ENCODE measurements at places on chromosomes 12 and 14.
A peak's percentile ranks its signal among the peaks of the same experiment; 100 is the strongest.

DNA sequence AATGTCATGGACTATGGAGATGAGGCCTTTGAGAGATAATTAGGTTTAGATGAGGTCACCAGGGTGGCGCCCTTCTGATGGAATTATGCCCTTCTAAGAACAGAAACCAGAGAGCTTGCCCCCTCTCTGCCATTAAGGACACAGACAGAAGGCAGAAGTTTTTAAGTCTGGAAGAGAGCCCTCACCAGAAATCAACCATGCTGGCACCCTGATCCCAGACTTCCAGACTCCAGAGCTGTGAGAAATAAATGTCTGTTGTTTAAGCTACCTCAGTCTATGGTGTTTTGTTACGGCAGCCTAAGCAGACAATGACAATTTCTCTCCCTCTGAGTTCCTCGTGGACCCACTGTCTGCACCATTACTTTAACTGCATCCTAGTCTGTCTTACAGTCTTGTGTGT, 382.0 kb downstream of the GXYLT1 start:
- DNase-seq: no peak

- no peak for DNase-seq
These were observed 61.4 kb upstream of the PNMA1 start for GRCh38 chr14:73775339-73776193.

- no peak for DNase-seq
These were observed 11.9 kb downstream of the RHOF start for GRCh38 chr12:121781484-121781997.

DNA sequence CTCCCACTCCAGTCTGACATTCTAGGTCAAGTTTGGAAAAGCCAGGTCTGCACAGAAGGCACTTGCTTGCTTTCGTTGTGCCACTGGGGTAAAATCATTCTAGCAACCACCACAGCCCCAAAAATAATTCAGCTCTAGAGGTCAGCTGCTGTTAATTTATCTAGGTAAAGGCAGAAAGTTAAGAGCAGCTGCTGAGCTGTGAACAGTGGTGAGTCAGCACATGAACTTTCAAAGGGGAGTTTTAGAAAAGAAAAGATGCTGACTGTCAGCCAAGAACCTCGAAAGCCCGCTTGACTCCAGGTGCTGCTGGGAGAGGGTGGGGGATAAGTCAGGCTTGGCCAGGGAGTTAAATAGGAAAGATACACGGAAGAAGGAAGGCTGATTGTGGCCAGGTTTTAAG, 12.7 kb downstream of the CCDC197 start:
- no peak for DNase-seq

- DNase-seq: no peak
These were observed 190.1 kb downstream of the MED13L start for GRCh38 chr12:116087399-116087798.

- no peak for DNase-seq
These were observed 31.3 kb downstream of the ZNF664 start for GRCh38 chr12:124004233-124004875.

GRCh38 chr12:107317751-107318555, 224.6 kb upstream of the CRY1 start:
- peak; percentile 12 for DNase-seq

- no peak for DNase-seq
These were observed 33.2 kb downstream of the ETNK1 start for GRCh38 chr12:22658214-22658613.

- DNase-seq: no peak
These were observed 85.3 kb downstream of the LRP6 start for GRCh38 chr12:12181511-12181910.

DNA sequence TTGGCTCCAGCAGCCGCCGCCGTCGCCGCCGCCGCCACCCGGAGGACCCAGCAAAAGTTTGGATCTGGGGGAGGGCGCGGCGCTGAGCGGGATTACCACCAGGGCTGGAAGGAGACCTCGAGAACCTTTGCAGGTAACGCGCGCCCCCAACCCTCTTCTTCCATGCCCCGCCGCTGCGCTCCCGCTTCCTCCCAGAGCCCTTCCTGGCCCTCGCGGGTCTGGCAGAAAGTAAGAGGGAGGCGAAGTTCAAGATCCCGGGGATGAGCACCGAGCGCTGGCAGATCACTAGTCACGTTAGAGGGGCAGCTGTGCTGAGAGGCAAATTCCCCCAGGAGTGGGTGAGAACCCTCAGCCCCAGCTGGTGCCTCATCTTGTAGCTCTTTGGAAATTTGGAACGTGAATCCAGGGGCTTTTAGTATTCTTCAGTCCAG, 3.9 kb downstream of the FLRT2 start:
- DNase-seq: no peak

- DNase-seq: no peak
These were observed 34.8 kb upstream of the RCOR1 start for GRCh38 chr14:102557434-102558226.

GRCh38 chr12:57625261-57626032, 7.6 kb downstream of the B4GALNT1 start:
- no peak for DNase-seq

GRCh38 chr12:33357181-33357580, 82.4 kb downstream of the SYT10 start:
- no peak for DNase-seq

- no peak for DNase-seq
These were observed at the start of gene SYNE3 for GRCh38 chr14:95516554-95517181. SYNE3 (minus strand) TSS chr14:95516650; CDS start chr14:95475821, 40,829 bp downstream.

DNA sequence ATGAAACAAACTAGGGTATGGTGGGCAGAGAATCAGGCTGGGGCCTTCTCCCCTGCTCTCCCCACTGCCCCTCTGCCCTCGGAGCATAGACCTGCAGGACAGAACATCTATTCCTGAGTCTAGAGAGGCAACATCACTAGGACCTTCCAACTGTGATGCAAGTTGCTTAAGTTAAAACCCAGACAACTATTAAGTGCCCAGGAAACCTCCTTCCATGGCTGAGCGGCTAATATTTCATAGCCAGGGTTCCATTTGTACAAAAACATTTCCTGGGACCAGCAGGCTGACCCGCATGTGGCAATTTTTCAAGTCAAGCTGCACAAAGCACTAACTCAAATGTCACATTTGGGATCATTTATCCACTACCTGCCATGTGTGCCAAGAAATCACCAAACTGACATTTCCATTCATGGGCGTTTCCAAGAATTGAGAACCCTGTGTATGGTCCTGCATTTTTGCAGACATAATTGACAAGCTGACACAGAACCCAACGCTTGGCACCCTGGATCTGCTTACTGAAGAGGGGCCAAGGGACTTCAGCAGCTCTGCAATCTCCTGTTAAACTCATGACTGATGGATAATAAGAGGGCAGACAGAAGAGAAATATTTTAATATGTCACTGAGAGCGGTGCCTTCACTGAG, 32.7 kb downstream of the NT5DC3 start:
- no peak for DNase-seq

DNA sequence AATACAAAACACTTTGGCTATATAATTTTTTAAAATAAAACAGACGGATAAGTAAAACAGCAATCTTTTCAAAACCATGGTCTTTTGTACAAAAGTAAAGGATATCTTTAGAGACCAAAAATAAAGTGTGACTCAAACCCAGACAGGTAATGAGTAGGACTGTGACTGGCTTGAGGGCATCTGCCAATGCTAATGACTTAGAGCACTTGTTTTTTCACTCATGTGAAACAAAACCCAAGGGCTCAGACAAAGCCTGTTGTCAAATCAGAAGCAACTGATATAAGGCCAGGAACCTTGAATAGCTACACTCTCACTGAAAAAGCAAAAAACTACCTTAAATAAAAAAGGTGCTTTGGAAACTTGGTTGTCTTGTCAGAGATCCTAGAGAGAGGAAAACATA, 357.4 kb downstream of the TMEM117 start:
- DNase-seq: no peak

DNA sequence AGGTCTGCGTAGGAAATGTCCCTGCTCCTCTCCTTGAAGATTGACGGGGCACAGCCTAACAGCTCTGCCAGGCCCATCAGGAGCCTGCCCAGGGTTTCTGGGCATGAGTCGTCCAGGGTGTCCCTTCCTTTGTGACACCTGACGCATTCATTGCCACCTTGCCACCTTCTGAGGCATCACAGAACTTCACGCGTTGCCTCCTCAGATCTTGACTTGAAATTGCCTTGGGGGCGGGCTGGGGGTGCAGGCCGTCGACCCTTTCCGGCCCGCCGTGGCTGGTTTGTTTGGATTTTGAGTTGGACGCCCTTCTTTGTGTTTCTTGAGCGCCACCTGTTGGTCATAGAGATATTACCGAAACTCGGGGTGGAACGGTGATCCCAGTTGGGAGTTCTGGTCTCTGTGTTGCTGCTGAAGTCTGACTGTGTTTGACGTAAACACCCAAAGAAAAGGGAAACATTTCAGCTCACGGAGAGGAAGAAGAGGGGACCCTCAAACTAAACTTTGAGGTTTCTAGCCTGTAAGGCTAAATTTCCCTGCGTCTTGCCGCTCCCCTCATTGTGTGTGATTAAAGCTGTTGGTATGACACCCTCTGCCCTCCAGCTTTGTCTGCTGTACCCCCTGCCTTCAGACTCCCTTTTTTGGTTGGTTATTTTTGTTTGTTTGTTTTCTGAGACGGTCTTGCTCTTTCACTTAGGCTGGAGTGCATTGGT, 44.6 kb downstream of the MLXIP start:
- DNase-seq: no peak

DNA sequence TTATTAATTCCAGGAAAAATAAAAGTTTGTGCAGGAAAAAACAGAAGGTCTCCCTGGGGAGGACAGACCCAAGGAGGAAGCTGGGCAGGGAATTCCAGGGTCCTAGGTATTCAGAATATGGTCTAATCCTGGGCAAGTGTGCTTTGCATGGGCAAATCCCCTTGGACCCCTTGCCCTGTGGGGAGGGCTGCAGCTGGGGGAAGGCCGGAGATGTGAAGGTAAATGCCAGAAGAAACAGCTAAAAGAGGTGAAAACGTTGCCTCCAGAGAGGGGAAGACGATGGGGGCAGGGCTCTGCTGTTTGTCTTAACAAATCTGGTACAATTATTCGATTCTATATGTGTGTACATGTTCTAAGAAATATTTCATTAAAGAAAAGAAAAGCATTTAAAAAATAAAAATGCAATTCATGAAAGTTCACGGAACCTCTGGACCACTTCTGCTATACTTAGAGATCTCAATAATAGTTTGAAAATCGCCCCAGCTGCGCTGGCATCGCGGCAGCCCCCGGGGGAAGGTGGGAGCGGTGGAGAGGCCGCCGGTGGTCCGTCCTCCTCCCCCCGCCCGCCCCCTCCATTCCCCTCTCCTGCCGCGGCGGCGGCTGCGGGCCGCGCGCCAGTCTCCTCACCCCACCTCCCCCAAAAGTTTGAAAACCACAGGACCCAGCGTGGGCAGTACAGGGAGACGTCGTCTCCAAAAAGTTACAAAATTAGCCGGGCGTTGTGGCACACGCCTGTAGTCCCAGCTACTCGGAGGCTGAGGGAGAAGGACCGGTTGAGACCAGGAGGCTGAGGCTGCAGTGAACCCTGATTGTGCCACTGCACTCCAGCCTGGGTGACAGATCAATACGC, 1.5 kb upstream of the PRPF40B start:
- no peak for DNase-seq

- no peak for DNase-seq
These were observed 329.8 kb downstream of the PAWR start for GRCh38 chr12:79360936-79361335.

DNA sequence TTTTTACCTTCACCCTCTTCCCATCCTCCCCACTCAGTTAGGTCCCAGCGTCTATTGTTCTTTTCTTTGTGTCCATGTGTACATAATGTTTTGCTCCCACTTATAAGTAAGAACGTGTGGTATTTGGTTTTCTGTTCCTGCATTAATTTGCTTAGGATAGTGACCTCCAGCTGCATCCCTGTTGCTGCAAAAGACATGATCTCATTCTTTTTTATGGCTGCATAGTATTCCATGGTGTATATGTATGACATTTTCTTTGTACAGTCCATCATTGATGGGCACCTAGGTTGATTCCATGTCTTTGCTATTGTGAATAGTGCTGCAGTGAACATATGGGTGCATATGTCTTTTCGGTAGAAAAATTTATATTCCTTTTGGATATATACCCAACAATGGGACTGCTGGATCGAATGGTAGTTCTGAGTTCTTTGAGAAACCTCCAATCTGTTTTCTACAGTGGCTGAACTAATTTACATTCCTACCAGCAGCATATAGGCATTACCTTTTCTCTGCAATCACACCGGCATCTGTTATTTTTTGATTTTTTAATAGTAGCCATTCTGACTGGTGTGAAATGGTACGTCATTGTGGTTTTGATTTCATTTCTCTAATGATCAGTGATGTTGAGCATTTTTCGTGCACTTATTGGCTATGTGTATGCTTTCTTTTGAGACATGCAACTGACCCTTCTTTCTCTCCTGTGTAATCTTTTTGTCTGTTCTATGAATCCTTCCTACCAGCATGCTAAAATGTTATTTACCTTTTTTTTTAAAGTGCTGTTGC, 279.7 kb upstream of the AMIGO2 start:
- DNase-seq: no peak

- no peak for DNase-seq
These were observed 167.2 kb upstream of the ATP2B1 start for GRCh38 chr12:89875809-89876208.

DNA sequence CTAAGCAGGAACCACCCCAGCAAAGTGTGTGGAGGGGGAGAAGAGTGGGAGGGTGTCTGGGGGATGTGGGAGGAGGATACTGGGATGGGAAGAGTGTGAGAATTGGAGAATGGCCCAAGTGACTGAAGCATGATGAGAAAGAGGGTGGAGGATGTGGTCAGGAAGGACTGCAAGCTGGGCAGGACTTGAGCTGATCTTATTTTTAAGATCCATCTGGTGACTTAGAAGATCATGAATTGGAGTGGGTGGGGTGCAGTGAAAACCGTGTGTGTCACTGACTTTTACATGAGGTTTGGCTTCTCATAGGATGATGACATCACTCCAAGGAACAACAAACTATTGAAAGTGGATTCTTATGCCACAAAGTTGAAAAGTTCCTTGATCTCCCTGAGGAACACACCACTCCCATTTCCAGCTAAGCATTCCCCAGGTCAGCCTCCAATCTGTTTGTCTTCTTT, 287.5 kb downstream of the GALC start:
- no peak for DNase-seq

- no peak for DNase-seq
These were observed 29.7 kb downstream of the LGR5 start for GRCh38 chr12:71469258-71469750.

- no peak for DNase-seq
These were observed 86.4 kb downstream of the ACACB start for GRCh38 chr12:109202770-109203169.

DNA sequence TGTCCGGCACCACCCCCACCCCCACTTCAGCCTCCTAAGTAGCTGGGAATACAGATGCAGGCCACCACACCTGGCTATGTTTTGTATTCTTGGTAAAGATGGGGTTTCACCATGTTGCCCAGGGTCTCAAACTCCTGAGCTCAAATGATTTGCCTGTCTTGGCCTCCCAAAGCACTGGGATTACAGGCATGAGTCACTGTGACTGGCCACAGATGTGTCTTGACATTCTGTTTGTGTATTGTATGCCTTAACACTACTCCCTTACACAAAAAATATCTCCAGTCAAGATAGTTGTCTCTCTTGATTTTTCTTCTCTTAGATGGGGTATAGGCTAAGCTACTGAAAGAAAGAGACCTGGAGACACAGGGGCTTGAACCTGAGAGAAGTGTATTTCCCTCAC, 17.6 kb downstream of the CLEC14A start:
- no peak for DNase-seq

All from cortex of kidney (tissue), 1 donor.